ENCODE measurements at places on chromosomes 12 and 14. TPM values are rescaled to one million over a fixed set of nuclear protein-coding genes. Genes with fewer than 3 reads are reported as not detected.
A peak's percentile ranks its signal among the peaks of the same experiment; 100 is the strongest.

BHLHE41 gene
- not detected for total RNA-seq

IAPP gene
- not detected for total RNA-seq

DPPA3 gene
- not detected for total RNA-seq

KCNJ8 gene
- not detected for total RNA-seq

KLRD1 gene
- 12.3 TPM for total RNA-seq

NTF3 gene
- not detected for total RNA-seq

GPR84 gene
- not detected for total RNA-seq

HOXC13 gene
- total RNA-seq: not detected

SYCP3 gene
- total RNA-seq: 0.39 TPM

CCDC184 gene
- 0.90 TPM for total RNA-seq

CMKLR1 gene
- total RNA-seq: not detected

AQP6 gene
- not detected for total RNA-seq

SDR9C7 gene
- not detected for total RNA-seq

TAS2R31 gene
- 1.0 TPM for total RNA-seq

PLBD1 gene
- total RNA-seq: not detected

NANOG gene
- not detected for total RNA-seq

TAS2R20 gene
- total RNA-seq: 0.33 TPM

GRCh38 chr14:95305145-95305544 is 14.6 kb downstream of the CLMN start:
- no peak for DNase-seq

GRCh38 chr12:86254399-86255107 is 1.6 kb downstream of the MGAT4C start:
- no peak for DNase-seq

GRCh38 chr12:5648692-5649359 is 216.9 kb downstream of the NTF3 start:
- DNase-seq: no peak

DNA sequence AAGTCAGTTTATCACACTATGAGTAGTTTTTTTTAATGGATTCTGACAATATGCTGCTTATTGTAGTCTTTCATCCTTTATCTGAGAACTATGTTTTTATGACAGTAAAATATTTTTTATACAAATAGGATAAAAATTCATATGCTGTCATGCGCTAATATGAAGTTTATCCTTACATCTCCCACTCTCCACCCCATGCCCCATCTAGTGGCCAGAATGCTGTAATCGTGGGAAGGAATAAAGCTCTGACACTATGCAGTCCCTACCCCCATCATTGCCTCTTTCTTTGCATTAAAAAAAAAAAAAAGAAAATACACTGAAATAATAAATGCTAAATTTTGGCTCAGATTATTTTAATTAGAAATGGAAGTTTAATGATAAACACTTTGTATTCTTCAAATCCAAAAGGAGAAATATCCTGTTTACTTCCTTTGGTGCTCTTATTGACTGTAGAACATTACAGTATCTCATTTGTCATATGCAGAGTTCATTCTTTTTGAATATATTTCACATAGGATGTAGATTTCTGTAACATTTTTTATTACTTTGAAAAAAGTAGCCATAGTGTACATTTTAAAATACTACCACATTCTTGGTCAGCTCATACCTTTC is 145.9 kb upstream of the SLCO1C1 start:
- DNase-seq: no peak

GRCh38 chr12:80692114-80692513 is 15.3 kb upstream of the MYF6 start:
- DNase-seq: no peak

- DNase-seq: no peak
Observed at GRCh38 chr12:109905301-109905700, 5.2 kb downstream of the TCHP start.

GRCh38 chr14:61568572-61569011 is 126.7 kb upstream of the HIF1A start:
- DNase-seq: peak; percentile 70

- DNase-seq: no peak
Observed at GRCh38 chr14:34363733-34364134, 98.3 kb downstream of the SPTSSA start.

GRCh38 chr14:69231486-69231885 is 28.5 kb upstream of the GALNT16 start:
- DNase-seq: no peak

DNA sequence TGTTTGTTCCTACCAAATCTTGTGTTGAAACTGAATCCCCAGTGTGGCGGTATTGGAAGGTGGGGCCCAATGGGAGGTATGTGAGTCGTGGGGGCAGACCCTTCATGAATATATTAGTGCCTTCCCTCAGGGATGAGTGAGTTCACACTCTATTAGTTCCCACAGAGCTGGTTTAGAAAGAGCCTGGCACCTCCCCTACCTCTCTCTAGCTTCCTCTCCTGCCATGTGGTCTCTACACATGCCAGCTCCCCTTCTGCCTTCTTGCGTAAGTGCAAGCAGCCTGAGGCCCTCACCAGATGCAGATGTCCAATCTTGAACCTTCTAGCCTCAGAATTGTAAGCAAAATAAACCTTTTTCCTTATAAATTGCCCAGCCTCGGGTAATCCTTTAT is 105.8 kb downstream of the SPTSSA start:
- no peak for DNase-seq

GRCh38 chr12:5033883-5034282 is 9.8 kb upstream of the KCNA5 start:
- DNase-seq: no peak

GRCh38 chr14:64995291-64995690 is 8.6 kb downstream of the FNTB start:
- no peak for DNase-seq

- DNase-seq: no peak
Observed at GRCh38 chr12:57571926-57572762, 18.8 kb upstream of the PIP4K2C start.

DNA sequence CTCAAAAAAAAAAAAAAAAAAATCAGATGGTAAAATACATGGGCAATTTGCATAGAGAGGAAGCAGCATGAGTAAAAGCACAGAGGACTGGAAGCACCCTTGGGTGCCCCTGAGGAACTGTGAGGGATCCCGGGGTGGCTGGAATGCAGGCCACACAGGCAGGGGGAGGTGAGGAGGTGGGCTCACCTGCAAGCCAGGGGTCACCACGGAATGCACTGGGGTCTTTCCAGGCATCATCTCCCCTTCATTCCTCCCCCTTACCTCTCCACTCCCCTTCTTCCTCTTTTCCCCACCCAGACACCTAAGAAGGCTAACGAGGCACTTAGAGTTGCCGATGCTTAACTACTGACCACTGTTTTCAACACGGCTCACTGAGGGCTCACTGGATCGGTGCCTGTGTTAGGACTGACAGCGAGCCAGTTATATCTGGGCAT is 14.4 kb upstream of the HIP1R start:
- DNase-seq: no peak

DNA sequence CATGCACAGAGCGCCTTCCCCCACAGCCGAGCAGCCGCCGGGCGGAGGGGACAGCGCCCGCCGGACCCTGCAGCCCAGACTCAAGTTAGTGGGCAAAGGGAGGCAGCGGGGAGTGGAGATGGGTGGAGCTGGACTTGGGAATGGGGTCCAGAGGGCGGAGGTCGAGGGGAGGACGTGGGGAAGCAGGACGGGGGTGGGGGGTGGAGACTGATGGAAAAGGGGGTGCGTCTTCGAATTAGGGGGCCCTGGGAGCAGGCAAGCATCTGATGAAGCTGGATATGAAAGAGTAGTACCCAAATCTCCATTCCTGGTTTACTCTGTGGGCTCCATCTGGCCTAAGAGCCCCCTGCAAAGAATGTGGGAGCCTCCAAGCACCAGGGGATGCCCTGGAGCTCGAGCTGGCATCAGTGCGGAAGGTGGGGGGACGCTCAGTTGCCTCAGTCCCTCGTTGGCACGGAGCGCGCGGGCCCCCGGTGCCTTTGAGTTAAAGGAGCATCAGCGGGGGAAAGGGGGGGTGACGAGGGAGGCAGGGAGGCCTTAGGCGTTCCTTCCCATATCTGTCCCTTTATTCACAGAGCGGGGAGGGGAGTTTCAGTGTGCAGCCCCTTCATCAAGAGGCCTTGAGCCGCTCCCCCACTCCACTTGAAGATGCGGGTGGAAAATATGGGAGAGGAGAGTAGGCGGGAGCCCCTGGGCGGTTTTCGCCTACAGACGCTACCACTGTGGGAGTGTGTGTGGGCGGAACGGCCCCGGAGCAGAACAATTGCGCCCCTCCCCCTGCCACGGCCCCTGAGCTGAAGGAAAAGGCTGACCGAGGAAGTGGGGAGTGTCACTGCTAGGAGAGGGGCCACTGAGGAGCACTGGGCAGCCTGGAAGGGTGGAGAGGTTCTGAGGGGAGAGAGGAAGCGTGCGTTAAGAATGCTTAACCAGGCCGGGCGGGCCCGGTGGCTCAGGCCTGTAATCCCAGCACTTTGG is 644 bp downstream of the NAB2 start:
- peak; percentile 61 for DNase-seq

- no peak for DNase-seq
Observed at GRCh38 chr14:39368261-39368959, 63.8 kb downstream of the FBXO33 start.

DNA sequence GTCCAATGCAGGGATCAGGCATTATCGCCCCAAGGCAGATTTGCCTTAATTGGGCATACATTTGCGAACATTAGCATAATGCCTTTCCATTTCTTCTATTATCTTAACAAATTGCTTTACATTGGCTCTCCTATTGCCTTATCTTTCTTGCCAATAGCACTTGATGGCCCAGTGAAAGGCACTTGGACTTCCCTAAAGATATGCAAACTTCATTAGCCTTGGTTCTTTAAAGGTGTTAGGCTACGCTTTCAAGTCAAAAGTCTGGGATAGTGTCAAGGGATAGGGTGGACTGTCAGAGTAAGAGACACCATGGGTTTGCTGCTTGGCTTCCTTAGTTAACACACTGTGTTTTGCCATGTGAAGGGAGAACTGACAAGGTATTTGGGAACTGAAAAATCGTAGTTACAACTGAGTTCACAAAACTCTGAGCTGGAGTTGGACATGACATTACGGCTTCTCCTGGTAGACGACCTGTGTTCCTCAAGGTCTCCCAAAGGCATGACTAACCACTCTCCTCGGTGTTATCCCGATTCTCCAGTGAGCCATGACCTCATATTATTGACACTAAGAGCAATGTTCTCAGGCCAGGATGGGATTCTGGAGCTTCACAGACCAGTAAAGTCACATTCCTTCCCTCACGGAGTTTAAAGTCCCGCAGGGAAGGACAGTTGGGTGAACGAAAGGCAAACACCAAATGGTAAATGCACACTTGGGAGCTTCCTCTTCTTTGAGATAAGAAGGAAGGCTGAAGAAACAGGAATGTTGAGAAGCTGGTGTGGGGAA is 65.2 kb downstream of the TBC1D30 start:
- DNase-seq: no peak

GRCh38 chr12:100484183-100484886 is 10.7 kb downstream of the NR1H4 start:
- DNase-seq: no peak

GRCh38 chr14:50725761-50726160 is 57.7 kb upstream of the SAV1 start:
- no peak for DNase-seq

GRCh38 chr14:99270458-99271220 is 1.4 kb downstream of the BCL11B start:
- DNase-seq: peak; percentile 42

GRCh38 chr12:43836475-43836989 is 651 bp downstream of the TMEM117 start:
- no peak for DNase-seq

- DNase-seq: no peak
Observed at GRCh38 chr12:3797531-3798048, 44.7 kb upstream of the CRACR2A start.

DNA sequence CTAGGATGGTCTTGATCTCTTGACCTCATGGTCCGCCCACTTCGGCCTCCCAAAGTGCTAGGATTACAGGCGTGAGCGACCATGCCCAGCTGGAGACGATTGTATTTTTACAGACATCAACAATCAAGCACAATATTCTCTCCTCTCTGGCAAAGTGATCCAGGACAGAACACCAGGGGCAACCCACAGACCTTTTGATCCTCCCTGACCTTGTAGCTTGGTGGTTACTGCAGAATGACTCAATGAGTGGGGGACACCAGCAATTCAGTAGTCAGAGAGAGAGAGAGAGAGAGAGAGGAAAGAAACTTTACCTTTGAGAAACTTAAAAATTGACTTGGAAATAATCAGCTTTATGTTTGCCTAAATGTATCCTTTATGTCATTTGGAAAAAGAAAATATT is 51.2 kb downstream of the DRAM1 start:
- no peak for DNase-seq

DNA sequence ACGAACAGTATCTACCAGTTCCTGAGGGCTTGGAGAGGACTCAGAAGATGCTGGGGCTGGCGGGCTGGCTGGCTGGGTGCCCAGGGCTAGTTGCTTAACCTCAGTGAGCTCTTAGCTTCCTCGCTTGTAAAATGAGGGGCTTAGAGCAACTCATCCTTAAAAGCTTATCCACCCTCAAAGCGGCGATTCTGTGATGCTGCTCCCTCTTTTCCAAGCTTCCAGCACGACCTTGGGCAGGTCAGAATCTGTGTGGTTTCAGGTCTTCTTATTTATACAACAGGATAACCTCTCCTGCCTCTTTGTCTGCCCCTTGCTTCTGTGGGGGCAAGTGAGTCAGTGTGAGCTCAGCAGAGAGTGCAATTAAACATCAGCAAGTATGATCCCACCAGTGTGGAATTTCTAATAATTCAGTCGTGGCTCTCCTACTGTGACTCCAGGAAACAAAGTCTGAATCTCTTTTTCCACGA is 281.8 kb downstream of the KSR2 start:
- DNase-seq: no peak

DNA sequence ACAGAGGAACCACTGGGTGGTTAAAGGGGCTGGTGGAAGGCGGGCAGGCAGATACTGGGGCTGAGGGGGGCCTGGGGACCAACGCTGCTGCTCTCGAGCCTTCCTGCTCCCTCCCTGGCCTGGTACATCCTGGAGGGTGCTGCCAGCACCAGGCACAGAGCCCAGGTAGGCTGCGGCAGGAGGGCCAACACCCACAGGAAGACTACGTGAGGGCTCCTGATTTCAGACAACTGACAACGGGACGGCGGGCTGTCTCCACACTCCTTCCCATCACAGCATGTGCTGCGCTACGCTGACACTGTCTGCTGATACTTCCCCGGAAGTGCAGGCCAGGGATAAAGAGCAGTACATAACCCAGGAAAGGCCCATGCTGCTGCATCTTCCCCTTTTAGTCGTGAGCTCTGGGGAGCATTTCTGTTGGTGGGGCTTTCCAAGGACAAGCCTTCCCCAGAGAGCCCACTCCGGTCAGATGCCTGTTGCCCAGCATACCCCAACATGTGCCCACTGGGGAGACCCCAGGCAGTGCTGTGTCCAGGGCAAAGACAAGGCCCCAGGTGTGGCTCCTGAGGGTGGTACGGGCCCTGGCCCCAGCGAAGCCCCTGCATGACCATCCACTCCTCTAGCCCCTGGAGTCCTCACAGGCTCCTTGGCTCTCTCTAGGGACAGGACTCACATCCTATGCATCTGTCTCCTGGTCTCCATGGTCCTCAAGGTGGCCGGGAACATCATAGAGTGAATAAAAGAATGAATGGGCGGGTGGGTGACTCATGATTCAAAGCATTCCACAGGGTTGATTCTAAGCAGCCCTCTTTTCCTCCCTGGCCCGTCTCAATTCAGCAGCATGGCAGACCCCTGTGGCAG is 38.0 kb downstream of the CHGA start:
- no peak for DNase-seq

All from CD8-positive, alpha-beta T cell (primary cell).